NCI-H526 treated with DMSO at 0.1 percent for 48 hours (cell line): ENCODE measurements at places on chromosomes 5 and 9.

GRCh38 chr5:91076138-91076537 lies 307.0 kb downstream of the ARRDC3 start:
- no peak for DNase-seq

- peak; percentile 37 for DNase-seq
These were observed 5.5 kb downstream of the B4GALT1 start for GRCh38 chr9:33161589-33162132.

- DNase-seq, result no peak
These were observed 16.3 kb upstream of the PLEKHG4B start for GRCh38 chr5:75331-76320.

- no peak for DNase-seq
These were observed 6.3 kb downstream of the PRR7 start for GRCh38 chr5:177452688-177453638.

DNA sequence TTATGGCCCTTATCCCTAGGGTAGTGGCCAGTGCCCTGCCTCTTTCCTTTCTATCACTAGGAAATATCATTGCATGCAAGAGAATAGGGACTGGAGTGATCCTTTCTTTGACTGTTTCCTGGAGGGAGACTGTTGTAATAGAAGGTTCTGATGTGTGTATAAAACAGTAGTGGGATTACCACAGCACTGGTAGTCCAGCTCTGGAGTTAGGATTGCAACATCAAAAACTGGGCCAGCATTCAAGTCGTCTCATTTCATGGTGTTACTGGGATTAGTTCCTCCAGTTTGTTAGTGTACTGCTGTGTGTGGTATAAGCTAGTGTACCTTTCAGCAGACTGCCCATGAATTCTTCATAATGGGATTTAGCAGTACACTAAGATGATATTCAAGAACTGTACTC lies 45.8 kb downstream of the KIAA1958 start:
- no peak for DNase-seq
